Upper lobe of right lung (tissue), 1 donor: ENCODE measurements at places on chromosomes 11 and 22. TPM values are rescaled to one million over a fixed set of nuclear protein-coding genes. Genes with fewer than 3 reads are reported as not detected.

DNA sequence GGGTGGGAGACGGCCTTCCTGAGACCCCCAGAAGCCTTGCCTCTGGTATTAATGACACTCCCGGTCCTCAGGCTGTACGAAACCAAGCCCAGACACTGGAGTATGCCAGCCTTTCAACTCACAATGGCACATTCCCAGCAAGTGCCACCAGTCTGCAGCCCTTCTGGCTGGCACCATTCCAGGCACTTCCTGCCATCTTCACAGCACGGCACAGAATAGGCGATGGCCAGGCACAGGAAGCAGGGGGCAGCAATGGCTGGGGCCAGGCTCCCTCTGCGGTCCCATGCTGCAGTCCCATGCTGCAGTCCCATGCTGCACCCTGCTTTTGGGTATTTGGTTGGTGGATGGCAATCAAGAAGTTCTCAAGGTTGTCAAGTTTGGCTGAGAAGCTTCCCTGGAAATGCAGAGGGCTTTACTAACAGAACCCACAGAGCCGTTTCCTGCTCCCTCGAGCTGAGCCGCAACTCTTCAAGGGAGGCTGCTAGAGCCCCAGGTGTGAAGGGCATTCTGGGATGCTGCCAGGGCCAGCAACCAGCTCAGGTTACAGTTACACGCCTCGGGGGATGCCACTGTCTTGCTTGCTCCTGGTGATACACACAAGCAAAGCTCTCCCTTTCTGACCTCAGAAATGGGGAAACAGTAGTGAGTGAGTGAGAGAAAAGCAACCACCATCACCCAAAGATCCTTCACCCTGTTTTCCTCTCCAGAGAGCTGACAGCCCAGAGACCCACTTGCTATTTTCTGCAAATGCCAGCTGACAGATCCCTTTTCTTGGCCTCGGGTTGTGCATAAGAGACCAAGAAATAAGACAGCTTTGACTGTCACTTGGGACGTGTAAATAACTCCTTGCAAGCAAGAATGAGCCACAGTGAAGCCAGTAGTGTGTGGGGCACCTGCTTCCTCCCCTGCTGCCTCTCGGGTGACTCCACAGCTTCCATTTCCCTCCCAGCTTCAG is 23.9 kb downstream of the LRFN4 start:
- H3K4me1 ChIP-seq = no peaks in the 10 kb centered on the region
- H3K27me3 ChIP-seq = no peaks in the 10 kb centered on the region
- no peak overlapping the region for H3K27ac ChIP-seq

GRCh38 chr11:42249956-42250355 is 790.5 kb upstream of the LRRC4C start:
- H3K36me3 ChIP-seq = no peaks in the 10 kb centered on the region
- no peaks in the 10 kb centered on the region for H3K27me3 ChIP-seq
- H3K27ac ChIP-seq = no peak overlapping the region
- DNase-seq = no peak

DNA sequence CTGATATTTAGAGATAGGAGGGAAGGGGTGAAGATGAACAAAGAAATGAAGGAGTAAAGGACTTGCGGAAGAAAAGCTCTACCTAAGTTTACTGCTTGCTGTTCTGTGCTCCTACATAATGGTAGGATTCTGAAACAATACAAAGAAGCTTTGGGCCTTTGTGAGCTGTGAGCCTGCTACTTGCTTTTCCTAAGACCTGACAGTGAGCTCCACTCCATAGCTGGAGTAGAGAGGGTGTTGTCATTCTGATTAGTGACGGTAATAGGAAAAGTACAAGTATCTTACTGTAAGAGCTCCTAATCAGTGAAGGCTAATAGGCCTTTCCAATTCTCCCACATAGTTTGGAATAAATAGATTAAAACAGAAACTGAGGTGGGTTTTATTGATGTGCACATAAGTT is 75.9 kb downstream of the PARVA start:
- H3K4me1 ChIP-seq = peaks cover 9% of the 10 kb centered on the region
- no peak overlapping the region for H3K27ac ChIP-seq
- no peaks in the 10 kb centered on the region for H3K27me3 ChIP-seq
- no peak overlapping the region for H3K4me3 ChIP-seq
- DNase-seq = no peak

- no peaks in the 10 kb centered on the region for H3K4me1 ChIP-seq
- DNase-seq = no peak
- no peaks in the 10 kb centered on the region for H3K36me3 ChIP-seq
Observed at GRCh38 chr11:92775003-92775676, 194.3 kb upstream of the MTNR1B start.

- H3K27me3 ChIP-seq = no peaks in the 10 kb centered on the region
- no peak overlapping the region for H3K27ac ChIP-seq
- H3K36me3 ChIP-seq = no peaks in the 10 kb centered on the region
- DNase-seq = peak; percentile 10
- H3K4me3 ChIP-seq = no peak overlapping the region
Observed at GRCh38 chr22:38151126-38151500, 30.5 kb downstream of the PLA2G6 start.

DNA sequence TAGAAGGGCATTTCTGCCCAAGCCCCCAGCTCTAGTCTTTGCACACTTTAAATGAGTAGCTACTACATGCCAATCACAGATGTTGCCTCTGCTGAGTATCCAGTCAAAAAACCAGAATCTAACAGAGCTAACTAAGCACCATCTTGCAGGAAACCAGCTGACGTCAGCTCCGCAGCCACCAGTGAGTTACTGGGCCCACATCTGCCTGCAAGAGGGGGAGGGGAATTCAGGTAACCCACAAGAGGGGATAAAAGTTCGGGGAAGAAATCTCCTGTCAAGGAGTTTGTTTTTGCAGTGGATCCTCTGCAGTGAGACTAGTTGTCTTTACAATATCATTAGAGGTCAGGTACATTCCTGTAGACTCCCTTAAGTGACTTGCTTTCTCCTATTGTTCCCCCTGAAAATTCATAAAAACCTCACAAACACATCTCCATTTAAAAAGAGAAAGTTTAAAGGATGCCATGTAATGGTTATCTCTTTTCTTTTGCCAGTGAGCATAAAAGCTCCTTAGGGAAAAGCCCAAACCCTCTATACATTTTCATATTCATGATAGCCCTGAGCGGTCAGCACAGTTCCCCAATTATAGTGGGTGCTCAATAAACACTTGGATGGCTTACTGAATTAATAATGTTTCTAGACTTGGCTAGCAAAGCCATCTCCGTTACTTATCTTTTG is 9.3 kb downstream of the CD44 start:
- no peaks in the 10 kb centered on the region for H3K27me3 ChIP-seq
- H3K4me3 ChIP-seq = no peak overlapping the region
- no peak for DNase-seq

DNA sequence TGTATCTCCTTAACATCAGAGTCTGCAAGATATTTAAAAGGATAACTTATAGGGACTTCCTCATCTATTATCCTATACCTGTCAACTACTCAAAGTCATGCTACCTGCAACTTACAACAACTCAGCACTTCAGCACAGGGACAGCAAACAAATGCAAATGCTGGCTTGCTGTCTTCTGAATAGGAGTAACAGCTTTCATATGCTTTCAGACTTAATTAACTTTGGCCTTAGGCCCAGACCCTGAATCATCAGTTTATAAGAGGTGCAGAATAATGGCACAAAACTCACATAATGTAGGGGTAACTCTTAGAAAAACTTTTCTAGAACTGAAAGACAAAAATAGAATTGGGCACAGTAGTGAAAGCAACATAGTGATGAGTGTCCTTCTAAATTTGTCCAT is 953.4 kb downstream of the DLG2 start:
- no peak for DNase-seq
- no peak overlapping the region for H3K27ac ChIP-seq
- H3K36me3 ChIP-seq = no peaks in the 10 kb centered on the region
- no peaks in the 10 kb centered on the region for H3K27me3 ChIP-seq
- H3K4me3 ChIP-seq = no peak overlapping the region

DNA sequence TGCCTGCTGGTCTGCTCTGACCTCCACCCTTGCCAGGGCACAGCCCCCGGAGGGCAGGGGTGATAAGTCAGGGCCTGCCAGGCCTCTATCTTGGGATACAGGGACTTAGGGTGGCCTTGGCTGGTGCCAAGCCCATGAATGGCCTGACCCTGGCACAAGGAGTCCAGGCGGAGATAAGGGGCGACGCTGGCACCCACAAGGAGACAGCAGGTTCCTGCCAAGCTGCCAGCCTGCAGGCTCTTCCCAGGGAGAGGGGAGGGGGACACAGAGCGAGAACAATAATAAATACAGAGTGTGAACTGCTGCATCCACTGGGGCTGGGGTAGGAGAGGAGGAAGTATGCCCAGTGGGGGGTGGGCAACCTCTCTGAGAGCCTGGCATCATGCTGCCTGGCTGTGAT is 978 bp downstream of the CSDC2 start:
- H3K4me1 ChIP-seq = peaks cover 19% of the 10 kb centered on the region
- H3K4me3 ChIP-seq = peak overlapping the region; percentile 39
- no peaks in the 10 kb centered on the region for H3K27me3 ChIP-seq
- H3K27ac ChIP-seq = peak overlapping the region; percentile 58

GRCh38 chr11:84398017-84398626 is 1112.0 kb upstream of the CCDC90B start:
- H3K36me3 ChIP-seq = no peaks in the 10 kb centered on the region
- no peaks in the 10 kb centered on the region for H3K27me3 ChIP-seq
- no peak overlapping the region for H3K4me3 ChIP-seq
- DNase-seq = no peak

GRCh38 chr22:49324527-49325491 is 502.9 kb downstream of the BRD1 start:
- no peak overlapping the region for H3K4me3 ChIP-seq
- no peak overlapping the region for H3K27ac ChIP-seq
- H3K27me3 ChIP-seq = peaks cover 23% of the 10 kb centered on the region
- H3K4me1 ChIP-seq = no peaks in the 10 kb centered on the region
- H3K36me3 ChIP-seq = no peaks in the 10 kb centered on the region

Gene TMEM86A
- 6.3 TPM for total RNA-seq
